ENCODE measurements at places on chromosomes 7 and 10.

- DNase-seq, result no peak
These were observed 2.9 kb downstream of the AS3MT start for GRCh38 chr10:102872163-102872562.

DNA sequence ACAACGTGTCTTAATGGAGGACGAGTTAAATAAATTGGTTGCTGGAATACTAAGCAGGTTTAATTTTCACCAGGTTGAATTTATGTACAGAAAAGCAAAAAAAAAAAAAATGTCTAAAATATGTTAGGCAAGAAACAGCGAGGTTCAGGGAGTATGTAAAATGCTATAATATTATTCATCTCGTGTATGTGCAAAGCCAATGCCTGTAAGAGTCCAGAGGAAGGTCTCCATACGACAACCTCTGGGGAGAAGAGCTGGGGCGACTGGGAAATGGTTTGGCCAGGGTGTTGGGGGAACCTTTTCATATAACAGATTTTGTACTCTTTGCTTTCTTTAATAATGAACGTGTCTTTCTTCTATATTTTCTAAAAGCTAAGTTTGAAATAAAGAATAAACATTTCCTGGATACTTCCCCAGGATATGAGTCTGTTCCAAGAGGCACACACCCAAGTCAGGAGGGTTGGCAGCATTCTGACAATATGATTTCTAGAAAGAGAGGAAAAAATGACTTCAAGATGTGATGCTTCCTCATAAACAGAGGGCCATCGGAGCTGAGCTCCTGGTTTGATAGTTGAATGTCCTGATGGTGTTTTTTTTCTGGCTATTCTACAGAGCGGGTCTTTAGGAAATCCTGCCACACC, 208.6 kb upstream of the MGMT start:
- no peak for DNase-seq

DNA sequence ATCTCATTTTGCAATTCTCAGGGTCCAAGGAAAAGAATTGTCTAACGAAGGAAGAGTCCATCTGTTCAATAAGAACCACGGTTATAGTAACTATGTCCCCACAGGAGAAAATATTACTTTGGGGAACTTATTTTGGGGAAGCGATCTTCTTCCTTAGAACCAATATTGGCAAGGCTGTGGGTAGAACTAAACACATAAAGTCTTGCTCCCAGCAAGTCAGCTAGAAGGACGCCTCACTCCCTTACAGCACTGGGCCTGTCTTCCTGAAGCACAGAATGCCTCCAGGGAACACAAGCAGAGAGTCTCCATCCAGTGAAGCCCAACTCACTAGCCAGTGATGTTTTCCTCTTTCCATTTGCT, 30.2 kb downstream of the C10orf71 start:
- no peak for DNase-seq

DNA sequence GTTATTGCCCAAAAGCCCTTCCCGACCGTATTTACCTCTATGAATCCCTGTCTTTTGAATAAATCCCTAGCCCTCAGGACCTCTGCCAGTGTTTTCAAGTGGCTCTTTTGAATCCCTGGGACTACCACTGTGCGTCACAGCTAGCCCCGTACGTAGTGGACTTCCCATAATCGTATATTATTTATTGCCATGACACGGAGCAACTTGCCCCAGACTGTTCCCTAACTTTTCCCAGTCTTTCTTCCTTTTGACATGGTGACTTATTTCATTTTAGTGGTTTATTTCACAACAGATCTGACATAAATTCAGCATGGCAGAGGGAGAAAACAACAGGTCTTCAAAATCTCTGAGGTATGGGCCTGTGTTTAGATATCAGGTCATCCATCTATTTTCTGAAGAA, 318.6 kb upstream of the KLF6 start:
- no peak for DNase-seq

GRCh38 chr7:146359176-146359575, 242.6 kb downstream of the CNTNAP2 start:
- DNase-seq, result no peak

DNA sequence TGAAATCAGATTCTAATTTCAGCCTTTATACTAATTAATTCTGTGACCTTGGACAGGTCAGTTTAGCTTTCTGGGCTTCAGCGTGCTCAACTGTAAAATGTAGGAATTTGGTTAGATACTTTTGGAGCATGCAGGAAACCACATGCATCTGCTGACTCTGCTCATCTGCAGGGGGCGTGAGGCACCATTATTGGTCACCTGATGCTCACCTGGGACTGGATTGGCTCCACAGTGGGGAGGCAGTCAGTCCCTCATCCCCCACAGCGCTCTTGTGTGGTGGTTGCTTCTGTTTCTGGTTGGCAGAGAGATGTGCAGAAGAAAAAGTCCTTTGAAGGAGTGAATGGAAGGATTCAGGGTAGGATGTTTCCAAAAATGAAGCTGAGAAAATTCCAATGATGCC, 150.9 kb upstream of the MTPN start:
- DNase-seq, result no peak

GRCh38 chr7:40500219-40500618, 365.4 kb downstream of the SUGCT start:
- DNase-seq, result no peak

DNA sequence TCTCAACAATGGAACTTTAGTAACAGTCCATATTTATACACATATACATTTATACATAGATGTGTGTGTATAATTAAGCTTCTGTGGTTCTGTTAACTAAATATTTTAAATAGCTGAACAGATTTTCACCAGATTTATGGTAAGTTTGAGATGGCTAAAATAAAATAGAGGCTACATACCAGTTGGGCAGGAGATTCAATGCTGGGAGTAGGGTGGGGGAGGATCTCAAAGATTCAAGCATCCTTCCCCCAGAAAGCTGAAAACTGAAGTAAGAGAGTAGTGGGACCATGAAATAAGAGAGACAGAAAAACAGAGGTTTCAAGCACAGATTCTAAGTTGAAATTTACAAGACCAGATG, 14.0 kb downstream of the LRRC17 start:
- DNase-seq, result no peak

DNA sequence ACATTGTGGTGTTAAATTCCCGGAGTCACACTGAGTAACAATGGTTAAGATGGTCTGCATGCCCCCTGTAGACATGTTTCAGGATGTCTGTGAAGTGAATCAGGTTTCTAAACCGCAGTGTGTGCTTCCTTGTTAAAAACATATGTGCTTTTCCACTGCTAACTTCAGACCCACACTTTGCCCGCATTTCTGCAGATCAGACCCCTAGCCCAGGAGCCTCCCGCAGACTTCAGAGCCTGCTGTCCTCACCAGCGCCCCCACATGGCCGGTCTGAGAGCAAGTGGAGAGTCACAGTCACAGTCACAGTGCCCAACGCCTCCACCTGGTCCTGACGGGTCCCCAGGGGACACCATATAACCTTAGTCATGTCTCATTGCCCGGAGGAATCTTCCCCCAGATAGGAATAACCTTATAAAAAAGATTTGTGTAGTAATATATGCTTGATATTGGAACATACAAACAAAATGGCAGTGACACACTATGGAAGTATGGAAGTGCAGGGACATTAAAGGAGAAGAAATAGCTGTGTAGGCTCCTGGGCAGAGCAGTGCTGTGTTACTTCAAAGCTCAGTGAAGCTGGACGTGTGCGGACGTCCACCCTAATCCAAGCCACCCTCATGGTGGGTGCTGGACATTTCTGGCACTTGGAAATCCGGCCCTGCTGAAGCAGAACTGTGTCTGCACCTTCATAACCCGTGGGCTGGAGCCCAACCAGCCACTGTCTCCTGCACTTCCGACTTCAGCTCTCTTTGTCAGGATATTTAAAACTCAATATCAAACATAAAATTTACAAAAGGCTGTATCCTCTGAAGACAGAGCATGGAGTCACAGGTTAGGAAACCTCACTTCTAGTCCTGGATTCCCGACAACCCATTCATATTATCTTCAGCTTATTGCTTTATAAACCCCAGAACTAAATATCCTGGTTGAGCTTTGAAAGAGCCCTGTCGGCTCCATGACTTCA, 29.0 kb downstream of the GSTO2 start:
- DNase-seq, result no peak

- no peak for DNase-seq
These were observed 783.8 kb downstream of the SORCS1 start for GRCh38 chr10:106380706-106381105.

All from NCI-H345 (cell line).